Activated B cell treated with CpG ODN at 0.5 μM for 24 hours (primary cell): ENCODE measurements at places on chromosomes 12 and 14. TPM values are rescaled to one million over a fixed set of nuclear protein-coding genes. Genes with fewer than 3 reads are reported as not detected.

The KCNC2 gene
- total RNA-seq: not detected in 2 replicates

- H3K4me3 ChIP-seq: no peak overlapping the region
- no peaks in the 10 kb centered on the region for H3K36me3 ChIP-seq
- H3K4me1 ChIP-seq: no peaks in the 10 kb centered on the region
- H3K27me3 ChIP-seq: no peaks in the 10 kb centered on the region
Measured at GRCh38 chr12:109744026-109744425, 30.4 kb downstream of the FAM222A start.

The RND1 gene
- total RNA-seq: 4.9 and 5.9 TPM in 2 replicates

GRCh38 chr14:70643967-70644366 lies 2.3 kb downstream of the TTC9 start:
- peaks cover 76% of the 10 kb centered on the region for H3K4me1 ChIP-seq
- no peak for DNase-seq
- H3K27ac ChIP-seq: peak overlapping the region; percentile 91
- H3K27me3 ChIP-seq: no peaks in the 10 kb centered on the region
- H3K4me3 ChIP-seq: peak overlapping the region; percentile 94

DNA sequence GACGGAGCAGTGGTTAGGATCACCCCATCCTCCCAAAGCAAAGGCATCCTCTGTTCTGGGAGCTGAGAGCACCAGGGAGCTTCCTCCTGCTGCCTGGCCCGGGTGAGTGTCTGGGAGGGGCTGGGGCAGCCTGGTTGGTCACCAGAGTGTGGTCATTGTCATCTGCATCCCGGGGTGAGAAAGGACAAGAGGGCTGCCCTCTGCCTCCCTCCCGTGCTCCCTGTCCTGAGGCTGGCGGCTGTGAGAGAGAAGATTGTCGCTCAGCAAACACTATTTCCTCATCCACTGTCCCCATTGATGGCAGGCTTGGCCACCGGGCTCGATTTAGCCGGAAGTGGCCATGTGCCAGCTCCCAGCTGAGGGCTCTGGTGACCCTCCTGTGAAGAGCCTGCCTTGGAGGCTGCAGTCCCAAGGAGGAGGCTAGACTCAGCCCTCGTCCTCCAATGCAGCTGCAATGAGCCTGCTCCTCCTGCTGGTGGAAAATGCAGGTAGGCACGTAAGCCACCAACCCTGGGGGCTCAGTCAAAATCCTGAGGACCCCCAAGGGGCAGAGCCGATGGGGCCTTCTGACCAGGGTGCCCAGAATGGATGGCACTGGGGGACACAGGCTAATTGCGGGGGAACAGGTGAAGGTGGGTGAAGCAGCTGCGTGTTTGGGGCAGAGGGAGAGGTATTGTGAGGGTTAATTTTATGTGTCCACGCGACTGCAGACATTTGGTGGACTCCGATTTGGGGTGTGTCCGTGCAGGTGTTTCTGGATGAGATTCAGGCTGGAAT lies 155.7 kb downstream of the KIF26A start:
- H3K36me3 ChIP-seq: no peaks in the 10 kb centered on the region
- no peak overlapping the region for H3K4me3 ChIP-seq

DNA sequence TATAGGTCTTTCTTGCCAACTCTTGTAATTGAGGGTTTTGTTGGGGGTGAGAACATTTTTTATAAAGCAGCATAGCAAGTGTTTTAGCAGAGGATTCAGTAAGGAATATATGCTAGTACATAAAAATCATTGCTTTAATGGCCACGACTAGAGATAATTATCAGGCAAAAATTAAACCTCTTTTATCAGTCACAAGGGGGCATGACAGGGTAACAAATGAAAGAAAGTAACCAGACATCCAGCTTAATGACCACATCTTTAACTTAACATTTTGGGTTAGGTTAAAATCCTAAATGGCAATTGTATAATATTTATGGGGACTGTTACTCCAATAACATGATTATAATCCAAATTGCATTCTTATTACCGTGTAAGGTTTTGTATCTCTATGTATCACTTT lies 119.6 kb downstream of the LRRIQ1 start:
- H3K36me3 ChIP-seq: no peaks in the 10 kb centered on the region
- no peaks in the 10 kb centered on the region for H3K27me3 ChIP-seq
- DNase-seq: no peak
- no peak overlapping the region for H3K27ac ChIP-seq

The KRT6C gene
- total RNA-seq: not detected in 2 replicates

GRCh38 chr12:101414533-101415119 lies 7.1 kb upstream of the ARL1 start:
- H3K27me3 ChIP-seq: no peaks in the 10 kb centered on the region
- H3K27ac ChIP-seq: no peak overlapping the region
- H3K4me3 ChIP-seq: no peak overlapping the region
- H3K4me1 ChIP-seq: no peaks in the 10 kb centered on the region
- DNase-seq: no peak

The USP44 gene
- 3.4 and 5.4 TPM in 2 replicates for total RNA-seq

GRCh38 chr14:68342216-68342763 lies 450.6 kb downstream of the ZFP36L1 start:
- H3K4me3 ChIP-seq: no peak overlapping the region
- H3K4me1 ChIP-seq: peaks cover 66% of the 10 kb centered on the region
- peaks cover 2% of the 10 kb centered on the region for H3K36me3 ChIP-seq

- DNase-seq: no peak
- H3K27me3 ChIP-seq: peaks cover 24% of the 10 kb centered on the region
- peaks cover 4% of the 10 kb centered on the region for H3K4me1 ChIP-seq
Measured at GRCh38 chr14:88163731-88164255, 158.9 kb downstream of the GPR65 start.

DNA sequence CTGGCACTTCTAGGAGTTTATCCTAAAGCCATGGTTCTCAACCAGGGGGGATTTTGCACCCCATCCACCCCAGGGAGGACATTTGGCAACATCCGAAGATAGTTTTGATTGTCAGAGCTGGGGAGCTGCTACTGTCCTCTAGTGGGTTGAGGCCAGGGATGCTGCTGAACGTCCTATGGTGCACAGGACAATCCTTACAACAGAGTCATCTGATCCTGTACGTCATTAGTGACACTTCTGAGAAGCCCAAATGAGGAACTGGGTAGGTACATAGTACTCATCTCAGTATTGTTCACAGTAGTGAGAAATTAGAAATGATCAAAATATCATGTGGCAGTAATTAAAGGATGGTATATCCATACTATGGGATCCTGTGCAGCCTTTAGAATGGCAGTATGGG lies 185.1 kb downstream of the CHST11 start:
- peak overlapping the region; percentile 55 for H3K4me3 ChIP-seq
- peak overlapping the region; percentile 95 for H3K27ac ChIP-seq
- peaks cover 35% of the 10 kb centered on the region for H3K36me3 ChIP-seq
- H3K4me1 ChIP-seq: peaks cover 83% of the 10 kb centered on the region

GRCh38 chr14:73727166-73727565 lies 13.0 kb upstream of the PNMA1 start:
- peaks cover 91% of the 10 kb centered on the region for H3K36me3 ChIP-seq
- H3K4me1 ChIP-seq: peaks cover 12% of the 10 kb centered on the region
- no peaks in the 10 kb centered on the region for H3K27me3 ChIP-seq
- H3K4me3 ChIP-seq: no peak overlapping the region

The UNC119B gene
- total RNA-seq: 17.3 and 18.5 TPM in 2 replicates

The CLEC12A gene
- 0.22 TPM in 1 of 2 replicates, not detected in the other for total RNA-seq

The CAPZA3 gene
- total RNA-seq: not detected in 2 replicates

- no peaks in the 10 kb centered on the region for H3K36me3 ChIP-seq
- H3K4me1 ChIP-seq: peaks cover 62% of the 10 kb centered on the region
- peak overlapping the region; percentile 96 for H3K27ac ChIP-seq
- H3K27me3 ChIP-seq: no peaks in the 10 kb centered on the region
- H3K4me3 ChIP-seq: peak overlapping the region; percentile 25
Measured at GRCh38 chr12:89756585-89757398, 48.2 kb upstream of the ATP2B1 start.

The NFATC4 gene
- total RNA-seq: 9.4 and 11.2 TPM in 2 replicates

The GLS2 gene
- total RNA-seq: 2.6 and 3.5 TPM in 2 replicates

The RNASE3 gene
- total RNA-seq: not detected in 2 replicates

DNA sequence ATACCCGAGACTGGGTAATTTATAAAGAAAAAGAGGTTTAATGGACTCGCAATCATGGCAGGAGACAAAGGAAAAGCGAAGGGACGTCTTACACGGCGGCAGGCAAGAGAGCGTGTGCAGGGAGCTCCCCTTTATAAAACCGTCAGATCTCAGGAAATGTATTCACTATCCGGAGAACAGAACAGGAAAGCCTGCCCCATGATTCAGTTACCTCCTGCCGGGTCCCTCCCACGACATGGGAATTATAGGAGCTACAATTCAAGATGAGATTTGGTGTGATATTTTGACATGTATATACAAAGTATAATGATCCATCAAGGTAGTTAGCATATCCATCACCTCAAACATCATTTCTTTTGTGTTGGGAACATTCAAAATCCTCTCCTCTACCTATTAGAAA lies 2.3 kb upstream of the CDCA4 start:
- DNase-seq: no peak
- peaks cover 57% of the 10 kb centered on the region for H3K4me1 ChIP-seq
- no peak overlapping the region for H3K27ac ChIP-seq
- peaks cover under 1% of the 10 kb centered on the region for H3K36me3 ChIP-seq
- H3K27me3 ChIP-seq: no peaks in the 10 kb centered on the region
- no peak overlapping the region for H3K4me3 ChIP-seq

The AKAP5 gene
- 4.3 and 5.1 TPM in 2 replicates for total RNA-seq

- H3K4me3 ChIP-seq: peak overlapping the region; percentile 92
- DNase-seq: no peak
- H3K36me3 ChIP-seq: peaks cover 3% of the 10 kb centered on the region
- H3K27me3 ChIP-seq: peaks cover 13% of the 10 kb centered on the region
Measured at GRCh38 chr12:56487448-56488040, 417 bp downstream of the GLS2 start.

- no peak overlapping the region for H3K4me3 ChIP-seq
- no peaks in the 10 kb centered on the region for H3K27me3 ChIP-seq
- no peak for DNase-seq
Measured at GRCh38 chr14:87975636-87976035, 17.3 kb downstream of the GALC start.

DNA sequence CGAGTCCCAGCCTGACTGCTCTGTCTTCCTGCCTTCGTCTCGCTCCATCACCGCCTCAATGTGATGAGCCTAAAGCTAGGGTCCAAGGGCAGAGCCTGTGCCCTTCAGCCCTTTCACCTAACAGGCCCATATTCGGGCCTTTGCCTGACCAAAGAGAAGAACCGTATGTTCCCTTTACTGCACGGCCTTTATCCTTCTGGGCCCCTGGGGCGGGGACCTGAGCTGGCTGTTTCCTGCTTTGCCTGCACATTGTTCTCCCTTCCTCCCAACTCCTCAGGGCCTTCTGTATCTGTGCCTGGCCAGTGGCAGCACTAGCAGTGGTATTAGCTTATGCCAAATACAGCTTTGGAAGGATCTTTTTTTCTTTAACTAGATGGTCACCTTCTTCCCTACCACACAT lies 8.5 kb upstream of the MYL6B start:
- H3K36me3 ChIP-seq: peaks cover 62% of the 10 kb centered on the region
- no peak overlapping the region for H3K4me3 ChIP-seq
- H3K27ac ChIP-seq: peak overlapping the region; percentile 18
- H3K27me3 ChIP-seq: no peaks in the 10 kb centered on the region

The RAD51AP1 gene
- 5.6 and 5.9 TPM in 2 replicates for total RNA-seq
